NCI-H187 (cell line): ENCODE measurements at places on chromosomes 7 and 10.

GRCh38 chr7:151126491-151127137 is 40.3 kb downstream of the AGAP3 start:
- no peak for DNase-seq

DNA sequence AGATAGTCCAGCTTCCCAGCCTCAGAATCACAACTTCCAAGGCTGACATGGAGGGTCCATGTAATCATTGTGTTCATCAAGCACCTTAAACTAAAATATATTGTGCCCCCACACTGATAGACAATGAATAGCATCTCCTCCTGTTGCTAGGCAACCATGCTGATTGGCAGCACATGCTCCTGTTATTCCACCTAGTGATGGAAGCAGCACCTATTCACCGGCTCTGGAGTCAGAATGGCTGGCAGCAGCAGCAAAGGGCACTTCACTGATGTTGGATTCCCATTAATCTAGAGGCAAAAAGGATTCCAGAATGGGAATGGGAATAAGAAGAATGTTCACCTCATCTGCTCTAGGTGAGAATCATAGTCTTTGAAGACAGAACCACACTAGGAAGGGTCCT is 55.0 kb downstream of the RELN start:
- DNase-seq = no peak

GRCh38 chr10:61078542-61079275 is 134.7 kb upstream of the RHOBTB1 start:
- DNase-seq = no peak

DNA sequence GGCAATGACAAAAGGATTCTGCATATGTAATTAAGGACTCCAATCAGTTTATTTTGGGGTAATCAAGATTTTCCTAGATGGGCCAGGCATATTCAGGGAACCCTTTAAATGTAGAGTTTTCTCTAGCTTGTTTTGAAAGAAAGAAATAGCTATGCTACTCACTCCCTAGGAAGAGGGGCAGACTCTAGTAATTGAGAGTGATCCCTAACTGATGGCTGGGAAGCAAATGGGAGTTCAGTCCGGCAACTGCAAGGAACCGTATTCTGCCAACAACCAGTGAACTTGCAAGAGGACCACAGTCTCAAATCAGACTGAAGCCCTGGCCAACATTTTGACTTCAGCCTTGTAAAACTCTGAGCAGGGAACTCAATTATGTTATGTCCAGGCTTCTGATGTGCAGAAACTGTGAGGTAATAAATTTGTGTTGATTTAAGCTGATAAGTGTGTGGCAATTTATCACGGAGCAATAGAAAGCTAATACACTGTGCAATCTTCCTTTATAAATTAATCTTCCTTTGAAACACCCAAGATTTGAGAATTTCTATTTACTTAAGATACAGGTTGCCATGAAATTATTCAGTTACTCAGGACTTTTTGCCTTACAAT is 14.0 kb downstream of the AOAH start:
- DNase-seq = no peak

DNA sequence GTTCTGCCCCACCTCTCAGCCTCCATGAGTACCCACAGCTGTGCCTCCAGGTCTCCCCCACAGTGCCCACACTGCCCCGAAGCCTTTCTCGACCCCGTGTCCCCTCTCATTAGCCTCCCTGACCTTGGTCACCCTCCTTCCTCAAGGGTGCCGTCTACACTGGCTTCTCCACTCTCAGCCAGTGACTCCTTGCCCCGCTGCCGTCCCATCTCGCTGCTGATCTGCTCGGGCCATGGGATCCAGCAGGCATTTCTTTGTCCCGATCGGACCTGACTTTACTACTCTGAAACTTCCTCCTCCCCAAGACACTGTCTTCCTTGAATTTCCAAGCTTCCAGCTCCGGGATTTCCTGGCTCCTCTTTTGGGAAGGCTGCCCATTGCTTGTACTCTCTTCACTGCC is 31.3 kb downstream of the FKBP6 start:
- no peak for DNase-seq

DNA sequence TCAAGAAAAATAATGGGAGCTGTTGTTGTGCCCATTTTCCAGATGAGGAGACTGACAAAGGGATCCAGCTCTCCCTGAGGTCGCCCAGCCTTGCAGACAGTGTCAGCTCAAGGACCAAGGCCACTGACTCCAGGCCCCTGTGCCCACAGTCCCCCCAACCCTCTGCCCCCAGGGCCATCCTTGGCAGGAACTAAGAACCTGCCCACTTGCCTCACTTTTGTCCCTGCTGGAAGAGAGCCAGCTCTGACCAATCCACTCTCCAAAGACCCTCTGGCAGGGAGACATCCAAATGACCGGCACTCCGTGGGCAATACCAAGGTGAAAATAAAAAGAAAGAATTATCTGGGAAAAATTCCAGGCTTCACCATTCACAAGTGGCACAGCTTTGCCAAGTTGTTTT is 101.3 kb downstream of the TCERG1L start:
- no peak for DNase-seq

DNA sequence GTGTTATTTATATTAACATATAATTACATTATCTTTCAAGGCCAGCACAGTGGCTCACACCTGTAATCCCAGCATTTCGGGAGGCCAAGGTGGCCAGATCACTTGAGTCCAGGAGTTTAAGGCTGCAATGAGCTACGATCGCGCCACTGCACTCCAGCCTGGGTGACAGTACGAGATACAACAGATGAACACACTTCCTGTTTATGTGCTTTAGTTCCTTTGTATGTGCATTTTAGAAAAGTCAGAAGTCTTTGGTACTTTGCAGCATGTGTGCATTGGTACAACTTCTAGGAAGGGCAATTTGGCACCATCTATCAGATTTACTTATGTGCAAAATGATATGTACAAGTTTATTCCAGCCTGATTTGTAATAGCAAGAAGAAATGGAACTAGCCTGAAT is 13.3 kb downstream of the SLC35G1 start:
- DNase-seq = no peak
